Astrocyte of the cerebellum (primary cell): ENCODE measurements at places on chromosomes 7 and 10.

- no peak for DNase-seq
Measured at GRCh38 chr10:78134773-78135306, 101.2 kb downstream of the RPS24 start.

- DNase-seq, result peak; percentile 98
Measured at GRCh38 chr7:148932-149790, 43.2 kb upstream of the FAM20C start.

DNA sequence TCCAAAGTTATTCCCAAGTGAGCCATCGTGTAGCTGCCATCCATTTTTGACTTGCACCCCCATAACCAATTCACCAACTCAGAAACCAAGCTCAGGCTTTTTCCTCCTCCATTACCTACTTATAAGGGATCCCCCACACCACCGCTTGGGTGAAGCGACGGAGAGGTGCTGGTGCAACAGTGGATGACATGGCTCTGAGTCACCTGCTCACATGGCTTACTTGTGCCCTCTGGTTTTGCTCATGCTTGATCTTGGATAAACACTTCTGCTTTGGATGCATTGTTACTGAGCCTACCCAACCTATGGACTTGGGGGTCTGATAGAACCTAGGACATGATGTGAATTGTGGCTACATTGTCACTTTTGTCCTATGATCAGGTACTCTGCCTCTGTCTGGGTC is 12.0 kb upstream of the AKR1B1 start:
- DNase-seq, result no peak

DNA sequence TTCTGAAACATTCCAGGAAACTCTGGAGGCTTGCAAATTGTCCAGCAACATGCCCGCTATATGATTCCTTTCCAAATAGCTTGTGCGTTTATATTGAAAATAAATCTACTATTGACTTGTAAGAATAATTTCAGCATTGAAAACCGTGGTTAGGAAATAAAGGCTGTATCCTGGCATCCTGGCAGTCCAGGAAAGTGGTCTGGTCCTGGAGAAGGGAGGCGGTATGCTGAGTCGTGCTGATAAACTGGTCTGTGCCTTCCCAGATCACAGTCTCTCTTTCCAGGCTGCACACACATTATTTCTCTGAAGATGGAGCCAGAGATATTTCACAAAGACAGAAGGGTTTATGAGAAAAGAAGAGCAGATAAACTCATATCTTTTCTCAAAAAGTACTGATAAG is 350.1 kb upstream of the COBL start:
- DNase-seq, result no peak

DNA sequence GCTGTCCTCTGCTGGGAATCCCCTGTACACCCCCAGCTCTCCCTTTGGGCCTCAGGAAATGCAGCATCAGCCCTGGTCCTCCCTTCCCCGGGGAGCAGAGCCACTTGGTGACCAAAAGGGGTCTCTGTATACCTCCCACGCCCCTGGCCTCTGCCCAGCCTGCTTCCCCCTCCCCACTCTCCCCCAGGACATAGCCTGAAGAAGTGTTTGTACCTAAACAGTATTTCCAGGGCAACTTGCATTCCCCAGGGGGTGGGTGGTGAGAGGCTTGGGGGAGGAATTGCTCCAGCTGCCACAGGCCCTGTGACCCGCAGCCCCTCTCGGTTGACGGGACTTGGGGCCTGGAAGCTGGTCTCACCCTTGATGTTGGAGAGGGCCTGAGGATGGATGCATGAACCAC is 39.3 kb downstream of the TMEM270 start:
- no peak for DNase-seq

DNA sequence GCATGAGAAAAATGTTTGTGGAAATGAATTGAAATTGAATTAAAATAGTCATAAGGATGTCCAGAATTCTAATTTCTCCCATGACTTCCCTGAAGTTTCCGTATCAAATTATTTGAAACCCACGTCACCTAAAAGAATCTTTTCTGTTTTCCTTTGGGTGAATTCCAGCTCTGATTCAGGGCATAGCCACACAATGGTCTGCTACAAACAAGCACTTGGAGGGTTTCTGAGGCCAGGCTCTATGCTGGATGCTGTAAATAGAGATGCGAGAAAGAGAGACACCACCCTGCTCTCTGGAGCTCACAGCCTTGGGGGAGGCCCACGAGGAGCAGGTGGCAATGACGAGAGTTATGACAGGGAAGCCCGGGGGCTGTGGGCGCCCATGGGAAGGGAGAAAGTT is 33.6 kb downstream of the GHRHR start:
- peak; percentile 60 for DNase-seq

DNA sequence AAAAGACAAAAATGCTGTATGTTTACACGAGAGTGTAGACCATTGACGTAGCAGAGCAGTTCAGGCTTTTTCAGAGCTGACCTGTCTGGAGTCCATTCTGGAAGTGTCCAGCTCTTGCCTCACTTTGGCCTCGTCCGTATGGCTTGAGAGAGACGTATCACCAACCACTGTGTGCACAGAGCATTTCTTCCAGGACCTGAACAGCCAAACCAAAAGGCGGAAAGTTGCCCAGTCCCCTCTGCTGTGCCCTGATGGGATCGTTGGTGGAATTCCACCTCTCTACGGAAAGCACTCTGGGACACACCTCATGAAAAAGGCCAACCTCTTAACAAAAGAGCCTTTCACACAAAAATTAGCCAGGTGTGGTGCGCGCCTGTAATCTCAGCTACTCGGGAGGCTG is 184.7 kb upstream of the SH2B2 start:
- DNase-seq, result no peak

GRCh38 chr7:13794581-13794980 is 194.9 kb downstream of the ETV1 start:
- DNase-seq, result no peak

DNA sequence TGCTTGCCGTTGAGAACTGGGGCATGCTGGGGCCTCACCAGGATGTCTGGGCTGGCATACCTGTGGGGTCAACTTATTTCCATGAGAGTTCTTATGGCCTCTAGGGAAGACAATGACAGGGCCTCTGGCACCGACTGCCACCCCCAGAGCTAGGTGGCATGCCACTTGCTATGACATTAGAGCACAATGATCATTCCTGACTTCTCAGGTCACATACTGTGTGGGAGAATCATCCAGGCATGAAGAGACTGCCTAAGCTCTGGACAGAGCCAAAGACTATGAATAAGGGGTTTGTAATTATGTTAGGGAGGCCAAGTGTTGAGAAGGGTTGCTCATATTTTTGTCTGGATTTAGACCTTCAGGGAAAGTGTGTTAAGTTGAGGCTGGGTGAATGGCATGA is 97.5 kb downstream of the PTPN20 start:
- DNase-seq, result no peak

- no peak for DNase-seq
Measured at GRCh38 chr7:110400411-110400810, 690.5 kb upstream of the LRRN3 start.
